ENCODE measurements at places on chromosomes 1 and 21.

- DNase-seq = no peak
These were observed 3.3 kb downstream of the C21orf58 start for GRCh38 chr21:46320331-46320801.

- DNase-seq = no peak
These were observed 35.5 kb upstream of the TTC22 start for GRCh38 chr1:54836594-54836993.

DNA sequence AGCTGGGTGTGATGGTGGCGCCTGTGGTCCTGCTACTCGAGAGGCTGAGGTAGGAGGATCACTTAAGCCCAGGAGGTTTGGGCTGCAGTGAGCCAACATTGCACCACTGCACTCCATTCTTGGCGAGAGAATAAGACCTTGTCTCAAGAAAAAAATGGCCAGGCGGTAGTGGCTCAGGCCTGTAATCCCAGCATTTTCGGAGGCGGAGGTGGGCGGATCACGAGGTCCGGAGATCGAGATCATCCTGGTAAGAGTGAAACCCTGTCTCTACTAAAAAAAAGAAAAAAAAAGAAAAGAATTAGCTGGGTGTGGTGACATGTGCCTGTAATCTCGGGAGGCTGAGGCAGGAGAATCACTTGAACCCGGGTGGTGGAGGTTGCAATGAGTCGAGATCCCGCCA, 11.3 kb downstream of the ATAD3B start:
- no peak for DNase-seq

DNA sequence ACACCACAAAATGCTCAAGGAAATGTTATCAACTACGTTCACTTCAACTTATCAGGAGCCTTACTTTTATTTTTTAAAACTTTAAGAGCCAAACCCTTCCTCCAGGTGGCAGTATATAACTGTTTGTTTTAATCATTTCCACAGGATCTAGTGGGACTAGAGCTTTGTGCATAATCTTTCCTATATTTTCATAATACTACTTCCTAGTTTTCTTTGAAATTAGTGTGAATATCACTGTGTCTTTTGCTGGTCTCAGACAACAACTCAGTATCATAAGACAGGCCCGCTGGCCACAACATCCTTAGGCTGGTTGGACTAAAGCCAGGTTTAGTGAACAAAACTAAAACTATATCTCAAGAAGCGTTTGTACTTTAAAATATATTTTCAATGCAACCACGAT, 145.5 kb downstream of the TIAM1 start:
- peak; percentile 38 for DNase-seq

DNA sequence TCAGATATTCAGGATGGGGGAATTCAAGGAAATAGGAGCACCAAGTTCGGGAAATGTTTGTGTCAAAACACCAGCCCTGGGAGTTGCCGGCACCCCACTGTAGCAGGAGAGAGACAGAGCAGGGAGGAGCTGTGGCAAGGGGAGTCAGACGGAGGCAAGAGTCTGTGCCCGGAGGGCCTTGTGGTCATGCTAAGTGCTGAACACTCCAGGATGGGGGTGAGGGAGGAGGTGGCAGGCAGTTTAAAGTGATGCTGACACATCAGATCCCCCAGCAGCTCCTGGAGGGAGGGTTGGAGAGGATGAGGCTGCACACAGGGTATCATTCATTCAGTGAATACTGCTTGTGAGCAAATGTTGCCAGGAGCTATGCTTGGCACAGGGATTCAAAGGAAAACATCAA, 150.3 kb upstream of the ETV3 start:
- DNase-seq = no peak

DNA sequence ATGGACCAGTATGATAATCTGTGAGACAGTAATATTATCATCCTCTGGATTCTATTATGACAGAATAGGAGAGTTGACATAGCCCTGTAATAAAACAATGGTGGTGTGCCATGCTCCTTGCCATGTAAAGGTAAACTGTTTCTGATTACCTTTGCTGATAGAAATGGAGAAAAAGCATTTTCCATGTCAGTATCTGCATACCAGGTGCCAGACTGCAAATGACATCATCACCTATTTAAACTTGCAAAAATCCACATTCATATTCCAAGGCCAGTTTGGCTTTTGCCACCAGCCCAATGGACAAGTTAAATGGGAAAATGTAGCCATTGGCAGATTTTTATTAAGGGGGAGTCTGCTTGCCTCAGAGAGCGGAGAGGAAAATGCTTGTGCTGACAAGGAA, 23.9 kb upstream of the ABCD3 start:
- DNase-seq = no peak

GRCh38 chr1:204873714-204874113, 3.1 kb downstream of the NFASC start:
- DNase-seq = no peak

DNA sequence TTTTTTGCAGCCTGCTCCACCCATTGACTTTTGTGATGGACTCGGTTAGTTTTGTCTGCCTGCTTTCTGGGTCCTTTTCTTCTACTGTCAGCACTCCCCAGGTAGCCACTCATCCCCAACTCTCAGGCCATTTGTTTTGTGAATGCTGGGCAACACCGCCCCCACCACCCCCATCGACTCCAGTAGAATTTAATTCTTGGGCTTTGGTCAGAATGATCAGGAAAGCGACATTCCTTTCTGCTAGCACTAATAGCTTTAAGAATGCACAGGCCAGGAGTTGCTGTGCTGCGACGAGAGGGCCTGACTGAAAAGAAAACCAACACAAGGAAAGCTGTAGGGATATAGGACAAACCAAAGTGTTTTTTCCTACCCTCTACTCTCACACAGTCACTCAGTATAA, 144.4 kb downstream of the CDC7 start:
- no peak for DNase-seq

- no peak for DNase-seq
These were observed 135.5 kb upstream of the GRIK3 start for GRCh38 chr1:37169743-37170275.

DNA sequence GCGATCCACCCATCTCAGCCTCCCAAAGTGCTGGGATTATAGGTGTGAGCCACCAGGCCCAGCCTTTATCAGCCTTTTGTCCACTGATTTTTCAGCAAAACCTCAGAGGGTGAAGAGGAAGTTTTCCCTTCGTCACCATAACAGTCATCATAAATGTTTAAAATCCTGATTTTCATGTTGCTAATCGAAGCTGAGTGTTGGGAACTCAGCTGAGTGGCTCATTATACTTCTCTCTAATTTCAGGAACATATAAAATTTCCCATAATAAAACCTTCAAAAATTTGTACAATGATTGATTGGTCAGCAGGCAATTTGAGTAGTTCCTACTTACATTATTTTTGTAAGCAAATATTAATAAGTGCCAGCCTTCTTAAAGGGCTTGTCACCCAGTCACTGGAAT, 31.8 kb upstream of the IFNGR2 start:
- DNase-seq = no peak

Measured in GM10248 (cell line).